Stimulated activated naive CD8-positive, alpha-beta T cell treated with anti-CD3 and anti-CD28 coated beads, Interleukin-15, Interleukin-2, amounts not matched to agents 100 U/mL and 50 U/mL, for 24 hours (primary cell): ENCODE measurements at places on chromosomes 11 and 22.

DNA sequence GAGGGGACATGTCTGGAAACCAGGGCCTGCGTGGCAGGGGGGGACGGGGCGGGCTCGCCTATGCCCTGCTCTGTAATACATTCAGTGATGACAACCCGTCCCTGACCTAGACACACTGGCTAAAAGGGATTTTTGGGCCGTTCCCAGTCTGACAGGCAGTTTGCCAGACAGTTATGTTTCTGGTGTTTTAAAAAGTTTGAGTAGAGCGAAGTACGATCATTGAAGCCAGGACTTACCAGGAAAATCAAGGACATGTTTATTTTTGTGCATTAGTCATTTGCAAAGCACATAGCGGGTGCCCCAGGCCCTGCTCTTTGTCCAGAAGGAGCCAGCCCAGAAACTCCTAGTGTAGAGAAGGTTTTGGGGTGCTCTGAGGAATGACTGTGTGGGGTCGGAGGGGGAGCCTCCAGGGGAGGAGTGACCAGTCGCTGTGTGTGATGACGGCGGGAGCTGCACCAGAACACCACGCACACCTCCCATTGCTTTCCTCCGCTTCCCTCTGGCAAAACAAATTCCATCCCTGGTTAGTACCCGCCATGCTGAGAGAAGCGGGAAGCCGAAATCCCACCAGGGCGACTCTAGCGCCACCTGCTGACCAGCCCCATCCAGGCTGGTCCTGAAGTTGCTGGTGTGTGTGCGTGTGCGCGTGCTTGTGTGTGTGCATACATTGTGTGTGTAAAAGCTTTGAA is 50.8 kb downstream of the FBLN1 start:
- peak; percentile 80 for DNase-seq

DNA sequence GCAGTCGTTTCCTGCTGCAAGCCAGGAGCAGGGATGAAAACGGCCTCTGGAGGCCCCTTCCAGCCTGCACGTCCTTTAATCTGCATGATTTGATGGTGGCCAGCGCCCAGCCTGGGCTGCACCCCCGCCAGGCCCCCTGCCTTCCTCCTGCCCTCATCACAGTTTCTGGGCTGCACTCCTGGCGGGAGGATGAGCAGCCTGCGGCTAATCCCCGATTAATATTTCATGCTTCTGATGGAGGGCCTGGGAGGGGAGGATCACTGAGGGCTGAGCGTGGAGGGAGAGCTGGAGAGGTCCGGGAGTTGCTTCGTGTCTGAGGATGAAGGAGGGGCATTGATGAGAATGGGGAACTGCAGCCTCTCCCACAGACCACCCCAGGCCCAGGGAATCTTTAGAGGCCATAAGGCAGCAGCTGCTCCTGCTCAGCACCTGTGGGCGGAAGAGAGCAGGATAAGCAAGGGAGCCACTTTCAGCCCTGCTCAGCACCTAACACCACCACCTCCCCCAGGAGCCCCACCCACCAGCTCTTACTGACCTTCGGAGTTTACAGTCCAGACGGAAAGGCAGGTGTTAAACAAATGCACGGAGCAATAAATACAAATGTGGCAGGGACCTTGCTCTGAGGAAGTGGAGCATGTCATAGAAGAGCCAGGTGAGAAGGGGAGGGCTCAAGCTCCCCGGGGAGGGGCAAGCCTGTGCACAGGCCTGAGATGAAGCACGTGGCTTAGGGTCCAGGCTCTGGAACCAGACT is 135.0 kb upstream of the NECTIN1 start:
- DNase-seq: no peak

DNA sequence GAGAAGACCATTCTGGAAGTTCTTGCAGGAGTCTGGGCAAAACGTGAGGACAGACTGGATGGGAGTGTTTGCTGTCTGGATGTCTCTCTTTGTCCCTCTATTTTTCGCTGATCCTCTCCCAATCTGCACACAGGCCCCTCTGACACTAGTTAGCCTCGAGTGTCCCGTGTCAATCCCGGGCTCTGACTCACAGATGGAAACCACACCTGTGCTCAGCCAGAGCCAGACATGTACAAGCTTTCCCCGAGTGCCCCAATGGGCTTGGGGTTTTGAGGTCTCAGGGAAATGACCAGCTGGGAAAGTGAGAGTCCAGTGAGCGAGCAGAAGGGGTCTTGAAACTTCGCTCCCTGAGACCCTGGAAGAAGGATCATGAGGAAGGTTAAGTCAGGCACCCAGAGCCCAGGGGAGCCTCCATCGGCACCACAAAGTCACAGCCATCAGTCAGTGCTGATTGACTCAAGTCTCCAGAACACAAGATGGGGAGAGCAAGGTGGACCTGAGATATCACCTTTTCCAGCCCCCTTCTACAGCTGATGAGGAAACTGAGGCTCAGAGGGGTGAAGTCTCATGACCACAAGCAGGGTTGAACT is 13.9 kb downstream of the APOL2 start:
- no peak for DNase-seq

DNA sequence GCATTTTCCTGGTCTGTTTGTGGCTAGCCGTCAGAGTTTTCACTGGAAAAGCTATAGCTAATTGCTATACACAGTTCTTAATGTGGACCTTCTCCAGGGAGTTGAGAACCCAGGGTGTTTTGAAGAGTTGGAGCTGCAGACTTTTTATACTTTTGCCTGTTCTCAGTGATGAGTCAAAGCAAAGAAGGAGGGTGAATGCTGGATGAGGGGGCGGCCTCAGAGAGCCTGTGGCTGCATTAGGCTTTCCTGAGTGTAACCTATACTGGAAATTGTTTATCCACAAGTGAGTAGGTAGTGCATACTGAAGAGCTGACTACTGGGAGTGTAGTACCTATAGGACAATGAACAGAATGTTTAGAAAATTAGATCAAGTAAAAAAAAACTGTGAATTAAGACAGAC is 79.7 kb upstream of the HORMAD2 start:
- DNase-seq: peak; percentile 10

GRCh38 chr11:125070699-125071254 is 7.7 kb downstream of the SLC37A2 start:
- peak; percentile 45 for DNase-seq

GRCh38 chr22:20904008-20904979 is 12.9 kb upstream of the CRKL start:
- no peak for DNase-seq

- no peak for DNase-seq
These were observed 667 bp downstream of the ACCS start for GRCh38 chr11:44066732-44067141.

GRCh38 chr22:21033895-21034294 is 1.5 kb upstream of the SLC7A4 start:
- DNase-seq: no peak
